Bladder microvascular endothelial cell (primary cell): ENCODE measurements at places on chromosomes 5 and 9. TPM values are rescaled to one million over a fixed set of nuclear protein-coding genes. Genes with fewer than 3 reads are reported as not detected.

The IFNA21 gene
- not detected in 2 replicates for total RNA-seq

The LURAP1L gene
- 5.7 and 11.3 TPM in 2 replicates for total RNA-seq

The KCNN2 gene
- total RNA-seq: 2.4 and 6.3 TPM in 2 replicates

The LCN9 gene
- total RNA-seq: not detected in 2 replicates

The DRD1 gene
- total RNA-seq: under 0.01 TPM in 1 of 2 replicates, not detected in the other

The GABRA1 gene
- not detected in 2 replicates for total RNA-seq

The UBE2QL1 gene
- total RNA-seq: 0.19 TPM in 1 of 2 replicates, not detected in the other

The DAB2 gene
- 43.9 and 337 TPM in 2 replicates for total RNA-seq

The FOXD4L4 gene
- total RNA-seq: 0.38 TPM in 1 of 2 replicates, not detected in the other

The ARID3C gene
- total RNA-seq: 0.16 TPM in 1 of 2 replicates, not detected in the other

The FAT2 gene
- total RNA-seq: under 0.01 TPM in 1 of 2 replicates, not detected in the other

The OR1Q1 gene
- total RNA-seq: not detected in 2 replicates

The PDE8B gene
- not detected in 2 replicates for total RNA-seq

The CTXN3 gene
- not detected in 2 replicates for total RNA-seq

The RGS3 gene
- 311 and 404 TPM in 2 replicates for total RNA-seq

The NCS1 gene
- total RNA-seq: 7.8 and 15.5 TPM in 2 replicates

The TAF1L gene
- under 0.01 TPM in 1 of 2 replicates, not detected in the other for total RNA-seq

The FST gene
- total RNA-seq: 3.2 and 16.4 TPM in 2 replicates

The AP3B1 gene
- 32.9 and 59.7 TPM in 2 replicates for total RNA-seq

The DNAJC25 gene
- 2.1 and 3.4 TPM in 2 replicates for total RNA-seq

The TEX48 gene
- total RNA-seq: not detected in 2 replicates

The FAM78A gene
- total RNA-seq: 4.7 and 5.3 TPM in 2 replicates

The ATP6V0E1 gene
- total RNA-seq: 212 and 483 TPM in 2 replicates

The LHX6 gene
- 14.1 and 20.4 TPM in 2 replicates for total RNA-seq

The ENTREP1 gene
- total RNA-seq: 1.8 and 19.8 TPM in 2 replicates

The CCDC192 gene
- total RNA-seq: not detected in 2 replicates

The PLEKHG4B gene
- 0.06 TPM in 1 of 2 replicates, not detected in the other for total RNA-seq

The DNLZ gene
- total RNA-seq: 9.8 and 12.6 TPM in 2 replicates

The SHOC1 gene
- total RNA-seq: not detected in 2 replicates

The HTR1A gene
- total RNA-seq: not detected in 2 replicates

The ANKRD33B gene
- 0.65 and 6.9 TPM in 2 replicates for total RNA-seq

The HAVCR2 gene
- total RNA-seq: 0.06 TPM in 1 of 2 replicates, not detected in the other

The PRDM9 gene
- total RNA-seq: not detected in 2 replicates

The EQTN gene
- not detected in 2 replicates for total RNA-seq

The RORB gene
- total RNA-seq: under 0.01 TPM in 2 replicates

The RUSC2 gene
- total RNA-seq: 12.6 and 27.9 TPM in 2 replicates

The NR2F1 gene
- 4.5 and 63.9 TPM in 2 replicates for total RNA-seq

The LHFPL2 gene
- 29.8 and 78.5 TPM in 2 replicates for total RNA-seq

The CCL28 gene
- total RNA-seq: 0.81 and 2.0 TPM in 2 replicates

The NMUR2 gene
- total RNA-seq: not detected in 2 replicates

The TRUB2 gene
- 19.3 and 25.1 TPM in 2 replicates for total RNA-seq
